ENCODE measurements at places on chromosomes 4 and X.

DNA sequence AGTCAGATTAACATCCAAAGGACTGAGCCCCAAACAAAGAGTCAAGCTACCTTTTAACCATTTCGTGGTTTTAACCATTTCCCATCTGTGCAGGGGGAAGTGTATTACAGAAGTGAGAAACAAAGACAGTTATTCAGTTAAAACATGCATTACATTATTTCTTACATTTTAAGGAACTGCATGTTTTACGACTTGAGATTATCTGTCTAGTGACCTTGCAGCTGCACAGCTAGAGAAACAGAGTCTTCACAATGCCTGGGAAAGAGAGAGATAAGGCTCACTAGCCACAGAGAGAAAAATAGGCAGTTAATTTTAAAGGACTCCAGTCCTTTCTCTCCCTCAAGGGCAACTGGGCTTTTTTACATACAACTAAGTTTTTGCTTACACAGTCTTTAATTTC, 48.7 kb upstream of the KLHL4 start:
- no peak for DNase-seq

GRCh38 chrX:45710081-45710801, 509.6 kb upstream of the DIPK2B start:
- no peak for DNase-seq

DNA sequence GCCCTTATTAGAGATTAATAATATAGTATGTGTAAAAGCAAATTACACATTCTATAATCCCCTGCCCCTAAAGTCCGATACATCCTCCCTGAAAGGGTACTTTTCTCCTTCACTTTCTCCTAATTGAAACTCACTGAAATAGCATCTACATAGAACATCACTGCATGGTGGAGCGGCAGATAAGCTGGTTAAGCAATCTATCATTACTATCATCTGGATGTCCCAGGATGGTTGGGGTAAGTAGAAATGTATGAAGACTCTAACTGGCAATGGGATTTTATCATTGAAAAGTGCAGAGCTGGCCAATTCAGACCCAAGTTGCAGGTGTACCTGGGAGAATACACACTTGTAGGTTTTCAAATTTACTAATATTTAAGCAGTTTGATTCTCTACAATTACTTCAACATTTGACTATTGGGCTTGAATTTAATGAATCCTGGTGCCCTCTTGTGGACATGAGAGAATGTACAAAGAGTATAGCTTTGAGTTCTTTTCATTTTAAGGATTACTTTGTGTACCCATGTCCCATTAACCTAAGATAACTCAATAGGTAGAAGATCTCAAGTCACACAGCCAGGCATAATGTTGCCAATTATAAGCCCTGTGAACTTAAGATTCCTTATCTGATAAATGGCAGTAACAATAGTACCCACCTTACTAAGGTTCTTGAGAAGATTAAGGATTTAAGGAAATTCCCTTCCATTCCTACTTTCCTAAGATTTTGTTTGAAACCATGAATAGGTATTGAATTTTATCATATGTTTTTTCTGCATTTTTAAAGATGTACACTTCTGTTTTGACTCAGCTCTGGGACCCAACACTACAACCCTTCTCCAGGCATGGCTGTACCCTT, 69.8 kb downstream of the SHROOM3 start:
- DNase-seq = peak; percentile 33

GRCh38 chr4:73772363-73772762, 32.0 kb downstream of the CXCL8 start:
- DNase-seq = no peak

DNA sequence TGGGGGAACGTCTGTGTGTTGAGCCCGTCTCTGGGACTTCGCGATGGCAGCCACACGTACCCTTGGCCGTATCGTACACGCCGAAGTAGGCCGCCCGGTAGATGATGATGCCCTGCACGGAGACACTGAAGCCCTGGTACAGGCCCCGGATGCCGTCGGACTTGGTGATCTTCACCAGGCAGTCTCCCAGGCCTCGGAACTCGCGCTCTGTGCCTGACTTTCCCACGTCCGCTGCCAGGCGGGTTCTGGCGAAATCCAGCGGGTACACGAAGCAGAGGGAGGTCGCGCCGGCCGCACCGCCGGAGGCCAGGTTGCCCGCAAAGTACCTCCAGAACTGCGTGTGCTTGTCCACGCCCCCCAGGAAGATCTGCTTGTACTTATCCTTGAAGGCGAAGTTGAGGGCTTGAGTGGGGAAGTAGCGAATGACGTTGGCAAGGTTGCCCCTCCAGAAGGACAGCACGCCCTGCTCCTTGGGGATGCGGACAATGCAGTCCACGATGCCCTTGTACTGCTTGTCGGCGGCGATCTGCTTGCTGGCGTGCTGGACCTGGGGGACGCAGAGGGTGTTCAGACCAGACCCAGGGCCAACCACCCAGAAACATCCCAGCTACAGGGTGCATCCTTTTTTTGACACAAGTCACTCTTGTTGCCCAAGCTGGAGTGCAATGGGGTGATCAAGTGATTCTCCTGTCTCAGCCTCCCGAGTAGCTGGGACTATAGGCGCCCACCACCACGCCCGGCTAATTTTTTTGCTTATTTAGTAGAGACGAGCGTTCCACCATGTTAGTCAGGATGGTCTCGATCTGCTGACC, 2.5 kb downstream of the SLC25A6 start:
- DNase-seq = no peak

- DNase-seq = no peak
Measured at GRCh38 chrX:123432361-123433150, 248.5 kb downstream of the GRIA3 start.

DNA sequence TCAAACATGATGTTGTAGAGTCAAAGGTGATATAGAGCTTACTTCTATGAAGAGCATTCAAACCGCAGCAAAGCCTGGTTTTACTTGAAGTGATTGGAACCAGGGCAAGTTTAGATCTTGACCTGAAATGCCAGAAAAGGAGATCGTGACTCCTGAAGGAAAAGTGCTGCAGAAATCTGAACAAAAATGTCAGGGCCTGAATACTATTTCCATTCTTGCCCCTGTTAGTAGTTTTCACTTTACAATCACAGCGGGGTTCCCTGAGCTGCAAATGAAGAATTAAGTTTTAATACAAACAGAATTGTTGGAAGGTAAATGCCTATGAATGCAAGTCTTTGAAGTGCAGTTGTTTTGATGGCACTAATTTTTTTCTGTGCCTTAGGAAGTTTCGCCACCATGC, 4.1 kb downstream of the SLIT2 start:
- no peak for DNase-seq

- DNase-seq = no peak
Measured at GRCh38 chrX:104047171-104047570, 7.4 kb downstream of the H2BW2 start.

DNA sequence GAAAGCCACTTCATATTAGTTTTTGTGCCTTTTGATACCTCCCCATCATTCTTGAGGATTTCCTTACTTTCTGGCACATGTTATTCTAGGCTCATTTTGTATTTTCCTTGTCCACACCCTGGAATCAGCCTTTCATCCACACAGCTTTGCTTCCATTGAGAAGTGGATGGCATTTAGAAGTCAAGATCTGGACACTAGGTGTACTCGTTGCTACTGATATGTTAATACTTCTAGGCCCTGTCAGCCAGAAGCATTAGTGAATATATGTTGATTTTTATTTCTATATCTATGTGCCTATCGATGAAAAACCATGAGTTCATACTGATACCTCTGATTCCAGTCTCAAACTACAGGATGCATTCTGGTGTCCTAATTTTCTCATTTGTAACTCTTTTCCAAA, 73.2 kb downstream of the ARHGAP24 start:
- no peak for DNase-seq

DNA sequence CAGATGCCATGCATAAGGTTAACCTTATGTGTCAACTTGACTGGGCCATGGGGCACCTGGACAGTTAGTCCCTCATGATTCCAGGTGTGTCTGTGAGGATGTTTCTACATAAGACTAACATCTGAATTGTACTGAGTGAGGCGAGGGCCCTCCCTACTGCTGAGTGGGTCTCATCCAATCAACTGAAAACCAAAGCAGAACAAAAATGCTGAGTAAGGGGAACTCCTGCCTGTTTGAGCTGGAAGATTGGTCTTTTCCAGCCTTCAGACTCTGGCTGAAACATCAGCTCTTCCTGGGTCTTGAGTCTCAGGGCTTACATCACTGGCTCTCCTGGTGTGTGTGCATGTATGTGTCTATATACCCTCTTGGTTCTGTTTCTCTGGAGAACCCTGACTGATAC, 13.8 kb downstream of the NELFA start:
- DNase-seq = no peak

DNA sequence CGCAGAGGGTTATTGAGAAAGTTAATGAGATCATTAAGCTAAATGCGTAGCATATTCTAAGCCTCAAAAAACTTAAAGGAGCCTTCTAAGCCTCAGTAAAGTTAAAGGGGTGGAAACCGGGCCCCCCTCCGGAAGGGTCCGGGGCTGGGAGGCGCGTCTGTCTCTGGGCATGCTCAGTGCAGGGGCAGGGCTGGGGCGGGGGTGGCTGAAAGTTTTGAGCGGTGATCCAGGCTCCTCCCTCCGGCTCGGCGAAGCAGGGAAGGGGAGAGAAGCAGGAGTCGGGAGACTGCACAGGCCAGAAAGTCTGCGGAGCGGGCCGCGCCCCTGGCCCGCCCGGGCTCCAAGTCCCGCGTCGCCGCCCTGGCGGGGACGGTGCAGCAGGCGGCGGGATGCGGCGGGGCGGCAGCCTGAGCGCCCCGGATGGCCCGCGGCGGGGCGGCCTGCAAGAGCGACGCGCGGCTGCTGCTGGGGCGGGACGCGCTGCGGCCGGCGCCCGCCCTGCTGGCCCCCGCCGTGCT, at the start of gene EVC:
EVC (plus strand) TSS at position 241 of the 518 bp plus-strand sequence; CDS start at position 421, 180 bp downstream.
- DNase-seq = no peak

DNA sequence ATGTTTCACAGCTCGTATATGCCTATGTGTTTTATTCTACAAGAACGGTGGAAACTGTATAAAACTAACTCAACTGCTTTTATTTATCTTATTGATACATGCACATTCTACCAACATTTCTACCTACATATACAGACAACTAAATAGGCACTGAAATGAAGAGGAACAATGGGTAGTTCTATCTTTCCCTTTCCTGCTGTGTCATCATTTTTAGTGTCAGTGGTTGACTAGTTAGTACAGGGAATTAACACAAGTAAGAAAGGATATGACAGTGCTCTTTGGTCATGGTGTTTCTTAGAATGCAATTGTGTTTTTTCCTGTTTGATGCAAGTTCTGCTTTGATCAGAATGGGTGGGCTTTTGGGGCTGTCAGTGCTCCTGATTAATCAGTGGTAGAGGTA, 293.8 kb upstream of the CTSO start:
- DNase-seq = no peak

- DNase-seq = no peak
Measured at GRCh38 chr4:118927974-118928373, 39.3 kb downstream of the SYNPO2 start.

GRCh38 chr4:77996076-77996475, 61.0 kb upstream of the FRAS1 start:
- DNase-seq = no peak

DNA sequence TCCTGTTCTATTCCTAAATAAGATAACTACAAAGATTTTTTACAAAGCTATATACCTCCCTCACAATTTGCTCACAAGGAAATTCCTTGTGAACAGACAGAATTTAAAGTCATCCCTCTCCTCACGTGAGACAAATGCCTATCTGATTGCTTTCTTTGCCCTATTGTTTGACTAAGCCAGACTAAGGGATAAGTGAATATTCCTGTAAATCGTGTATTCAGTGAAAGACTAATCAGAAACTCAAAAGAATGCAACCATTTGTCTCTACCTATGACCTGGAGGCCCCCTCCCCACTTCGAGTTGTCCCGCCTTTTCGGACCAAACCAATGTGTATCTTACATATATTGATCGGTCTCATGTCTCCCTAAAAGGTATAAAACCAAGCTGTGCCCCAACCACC, 15.3 kb upstream of the ZBTB33 start:
- DNase-seq = no peak

GRCh38 chrX:1727531-1728027, 112.7 kb downstream of the ASMT start:
- no peak for DNase-seq

DNA sequence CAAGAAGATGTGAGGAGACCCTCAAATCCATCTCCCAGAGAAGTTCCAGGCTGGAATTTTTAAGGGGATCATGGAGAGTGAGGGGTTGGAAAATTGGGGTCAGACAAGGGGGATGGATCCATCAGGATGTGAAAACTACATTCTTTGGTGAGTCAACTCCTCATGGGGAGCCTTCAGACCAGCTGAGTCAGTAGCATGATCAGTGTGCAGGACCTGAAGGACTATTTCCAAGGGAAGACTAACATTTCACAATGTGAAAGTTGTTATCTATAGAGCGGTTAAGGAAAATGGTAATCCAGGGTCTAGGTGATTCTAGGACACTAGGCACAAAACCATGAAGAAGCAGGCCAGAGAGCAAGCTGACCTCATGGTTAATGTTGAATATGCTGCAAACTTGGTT, 38.6 kb upstream of the CEP135 start:
- DNase-seq = no peak

- no peak for DNase-seq
Measured at GRCh38 chrX:10108288-10108687, 48.5 kb upstream of the CLCN4 start.

DNA sequence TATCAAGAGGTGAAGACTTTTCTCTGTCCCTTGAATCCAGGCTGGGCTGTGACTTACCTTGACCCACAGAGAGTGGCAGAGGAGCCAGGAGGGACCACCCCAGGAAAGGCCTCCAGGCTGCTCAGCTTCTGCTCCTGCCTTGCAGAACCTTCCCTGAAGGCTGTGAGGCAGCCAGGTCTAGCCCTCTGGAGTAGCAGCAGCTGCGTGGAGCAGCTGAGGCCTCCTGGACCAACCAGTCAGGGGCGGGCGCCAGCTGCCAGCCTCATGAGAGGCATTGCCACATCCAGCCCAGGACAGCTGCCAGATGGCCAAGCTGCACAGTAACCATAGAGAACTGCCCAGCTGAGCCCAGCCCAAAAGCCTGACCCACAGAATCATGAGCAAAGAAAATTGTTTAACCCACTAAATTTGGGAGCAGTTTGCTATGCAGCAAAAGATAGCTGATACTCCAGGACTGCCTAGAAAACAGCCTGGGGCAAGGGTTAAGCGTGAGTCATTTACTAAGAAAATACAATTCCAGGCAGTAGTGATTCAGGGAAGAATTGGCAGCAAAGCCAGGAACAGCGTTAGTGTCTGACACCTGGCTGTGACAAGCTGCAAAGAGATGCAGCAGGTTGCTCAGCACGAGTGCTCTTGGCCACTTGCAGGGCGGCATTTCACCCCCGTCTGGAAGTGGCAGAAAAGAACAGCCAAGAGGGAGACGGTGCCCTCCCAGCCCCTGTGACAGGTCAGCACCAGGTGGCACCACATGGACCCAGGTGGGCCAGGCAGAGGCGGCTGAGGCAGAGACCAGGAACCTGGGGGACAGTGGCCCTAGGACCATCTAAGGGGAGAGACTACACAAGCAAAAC, 14.7 kb upstream of the PDE6B start:
- no peak for DNase-seq

GRCh38 chrX:9597361-9598035, 132.6 kb downstream of the TBL1X start:
- DNase-seq = no peak

- no peak for DNase-seq
Measured at GRCh38 chr4:123696687-123697086, 300.1 kb downstream of the SPRY1 start.

All from glomerular endothelial cell (primary cell).